CD14-positive monocyte (primary cell): ENCODE measurements at places on chromosomes 16 and 17. TPM values are rescaled to one million over a fixed set of nuclear protein-coding genes. Genes with fewer than 3 reads are reported as not detected.
A peak's percentile ranks its signal among the peaks of the same experiment; 100 is the strongest.

The DECR2 gene
- polyA plus RNA-seq, result 12.8 and 14.7 TPM in 2 replicates

- no peak for DNase-seq
These were observed 8.5 kb upstream of the PIK3R6 start for GRCh38 chr17:8875957-8876356.

The CCL5 gene
- polyA plus RNA-seq, result 6.8 TPM

- DNase-seq, result no peak
These were observed 138.4 kb upstream of the GSE1 start for GRCh38 chr16:85474621-85475217.

The LGALS9B gene
- polyA plus RNA-seq, result not detected

The HAP1 gene
- polyA plus RNA-seq, result not detected

The MT3 gene
- polyA plus RNA-seq, result not detected in 2 replicates

- DNase-seq, result peak; percentile 10
These were observed 2.3 kb upstream of the SOX9 start for GRCh38 chr17:72118335-72119076.

GRCh38 chr17:45228763-45229539, 7.3 kb downstream of the FMNL1 start:
- peak; percentile 99 for DNase-seq

The TNFRSF17 gene
- 0.26 TPM for polyA plus RNA-seq

The ZACN gene
- 0.09 TPM in 1 of 2 replicates, not detected in the other for polyA plus RNA-seq

GRCh38 chr16:19601083-19601976, 45.8 kb downstream of the VPS35L start:
- no peak for DNase-seq

DNA sequence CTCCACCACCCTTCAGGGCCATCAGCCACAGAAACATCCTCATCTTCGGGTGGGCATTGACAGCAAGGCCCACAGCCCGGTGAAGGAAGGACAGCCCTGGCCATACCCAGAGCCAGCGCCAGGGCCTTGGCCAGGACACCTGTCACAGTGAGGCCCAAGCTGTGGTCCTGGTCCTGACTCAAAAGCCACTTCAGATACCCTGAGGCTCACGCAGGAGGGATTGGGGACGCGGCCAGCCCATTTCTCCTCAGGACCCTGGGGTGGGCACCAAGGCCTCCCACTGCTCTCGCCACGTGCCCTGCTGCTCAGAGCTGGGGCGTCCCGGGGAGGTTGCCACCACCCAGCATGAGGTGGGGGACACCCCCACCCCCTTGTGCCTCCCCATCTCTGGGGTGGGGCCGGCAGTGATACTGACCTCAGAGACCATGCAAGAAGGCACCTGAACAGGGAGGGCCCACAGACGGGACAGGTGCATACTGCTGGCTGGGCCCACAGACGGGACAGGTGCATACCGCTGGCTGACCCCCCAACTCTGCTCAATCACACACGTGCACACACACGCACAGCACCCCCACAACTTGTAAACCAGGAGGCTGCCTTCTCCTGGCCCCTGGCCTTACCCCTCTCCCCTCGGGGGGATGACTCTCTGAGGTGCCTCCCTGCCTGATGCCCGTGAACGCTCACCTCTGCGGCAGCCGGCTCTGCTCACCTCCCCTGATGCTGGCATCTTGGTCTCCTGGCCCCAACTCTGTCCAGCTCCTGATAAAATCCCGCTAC, 14.2 kb downstream of the SLC7A5 start:
- DNase-seq, result no peak

- DNase-seq, result no peak
These were observed 12.3 kb downstream of the PELP1 start for GRCh38 chr17:4691686-4692085.

The AOC2 gene
- 0.09 TPM for polyA plus RNA-seq

The SNX20 gene
- 51.6 and 52.0 TPM in 2 replicates for polyA plus RNA-seq

DNA sequence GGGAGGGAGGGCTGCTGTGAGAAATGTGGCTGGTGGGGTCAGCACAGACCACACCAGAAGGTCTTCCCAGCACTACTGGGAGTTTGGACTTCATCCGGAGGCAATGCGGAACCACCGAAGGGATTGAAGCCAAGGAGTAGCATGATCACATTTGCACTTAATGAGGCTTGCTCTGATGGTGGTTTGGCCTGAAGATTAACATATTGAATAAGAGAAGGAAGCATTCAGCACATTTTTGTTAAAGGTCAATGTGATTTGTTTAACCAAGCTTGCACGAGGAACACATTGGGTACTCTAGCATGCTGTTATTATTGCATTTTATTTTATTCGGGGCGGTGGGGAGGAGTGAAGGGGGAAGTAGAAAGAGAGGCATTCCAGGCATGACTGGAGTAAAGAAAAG, 378.6 kb downstream of the UTP18 start:
- no peak for DNase-seq

DNA sequence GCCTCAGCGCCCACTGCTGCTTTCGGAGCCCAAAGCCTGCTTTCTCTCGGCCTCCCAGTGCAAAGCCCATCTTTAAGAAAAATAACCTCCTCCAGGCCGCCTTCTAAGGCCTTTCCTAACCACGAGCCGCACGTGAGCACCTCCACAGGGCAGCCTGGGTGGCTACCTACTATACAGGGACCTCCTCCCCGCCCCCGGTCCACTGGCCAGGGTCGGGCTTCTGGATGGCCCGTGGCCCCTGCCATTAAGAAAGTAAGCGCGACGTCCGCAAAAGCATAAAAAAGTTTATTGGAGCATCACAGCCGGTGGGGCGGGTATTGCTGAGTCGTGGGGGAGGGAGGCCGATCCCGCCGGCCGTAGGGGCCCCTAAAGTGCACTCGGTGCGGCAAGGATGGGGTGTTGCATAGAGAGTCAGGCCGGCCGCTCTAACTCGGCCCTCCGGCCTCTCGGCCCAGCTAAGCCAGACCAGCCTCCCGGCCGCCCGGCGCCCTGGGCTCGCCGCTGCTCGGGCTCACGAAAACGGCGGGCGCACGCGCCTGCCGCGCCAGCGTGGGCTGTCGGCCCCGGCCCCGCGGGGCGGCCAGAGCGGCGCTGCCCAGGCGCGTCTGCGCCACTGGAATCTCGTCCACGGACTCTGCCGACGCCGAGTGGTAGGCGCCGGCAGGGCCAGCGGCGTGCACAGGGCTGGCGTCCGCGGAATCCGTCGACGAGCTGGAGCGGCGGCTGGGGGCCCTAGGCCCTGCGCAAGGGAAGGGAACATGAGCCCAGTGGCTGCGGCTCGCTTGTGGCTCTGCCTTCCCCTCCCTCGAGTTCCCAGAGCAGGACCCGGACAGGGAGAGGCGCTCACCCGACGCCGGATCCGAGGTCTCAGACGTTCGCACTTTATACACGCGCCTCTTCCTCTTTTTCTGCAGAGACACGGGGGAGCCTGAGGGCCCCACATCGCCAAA, 1.1 kb upstream of the TPPP3 start:
- peak; percentile 76 for DNase-seq

GRCh38 chr16:55500530-55501011, 8.3 kb upstream of the LPCAT2 start:
- DNase-seq, result peak; percentile 51

DNA sequence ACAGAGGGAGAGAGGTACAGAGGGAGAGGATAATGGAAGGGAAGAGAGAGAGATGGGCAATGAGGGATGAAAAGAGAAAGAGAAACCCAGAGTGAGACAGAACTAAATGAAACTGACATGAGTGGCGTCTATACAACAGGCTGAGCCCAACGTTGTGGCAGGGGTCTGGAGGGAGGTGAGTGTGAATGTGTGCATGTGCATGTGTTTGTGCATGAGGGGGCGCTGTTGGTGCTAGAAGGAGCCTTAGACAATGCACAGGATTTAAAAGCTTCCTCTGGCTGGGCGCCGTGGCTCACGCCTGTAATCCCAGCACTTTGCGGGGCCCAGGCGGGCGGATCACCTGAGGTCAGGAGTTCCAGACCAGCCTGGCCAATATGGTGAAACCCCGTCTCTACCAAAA, 454.8 kb upstream of the CDH11 start:
- no peak for DNase-seq

The AARS1 gene
- polyA plus RNA-seq, result 16.6 TPM

GRCh38 chr16:47142486-47142820, 1.3 kb downstream of the NETO2 start:
- peak; percentile 54 for DNase-seq

GRCh38 chr17:5789528-5789927, 205.2 kb upstream of the NLRP1 start:
- no peak for DNase-seq

GRCh38 chr17:21345236-21345635, 30.9 kb upstream of the KCNJ12 start:
- no peak for DNase-seq

The CHD9 gene
- polyA plus RNA-seq, result 26.1 TPM
